ENCODE measurements at places on chromosomes 5 and 9. TPM values are rescaled to one million over a fixed set of nuclear protein-coding genes. Genes with fewer than 3 reads are reported as not detected.

GRCh38 chr5:170336065-170336464 lies 38.5 kb upstream of the LCP2 start:
- DNase-seq: no peak

DNA sequence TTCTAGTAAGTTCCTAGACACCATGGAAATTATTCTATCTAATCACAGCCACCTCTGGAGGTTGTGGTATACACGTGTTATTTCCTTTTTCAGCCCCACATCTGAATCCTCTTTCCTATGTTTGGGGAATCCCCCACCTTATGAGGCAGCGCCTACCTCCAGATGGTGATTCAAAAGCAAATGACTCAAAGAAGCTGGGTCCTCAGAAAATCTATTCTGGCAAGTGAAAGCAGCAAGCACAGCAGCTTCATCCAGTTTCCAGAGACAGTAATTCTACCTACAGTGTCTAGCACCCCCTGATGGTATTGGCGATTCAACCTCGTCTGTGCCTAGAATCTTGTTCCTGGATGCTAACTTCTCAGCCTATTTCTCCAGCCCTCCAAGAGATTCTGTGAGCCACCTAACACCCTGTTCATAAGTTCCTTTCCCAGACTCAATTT lies 43.0 kb downstream of the STRBP start:
- no peak for DNase-seq

GRCh38 chr5:119217183-119217582 lies 138.6 kb upstream of the TNFAIP8 start:
- no peak for DNase-seq

Gene PCDHGA7
- 5.2 TPM for total RNA-seq

DNA sequence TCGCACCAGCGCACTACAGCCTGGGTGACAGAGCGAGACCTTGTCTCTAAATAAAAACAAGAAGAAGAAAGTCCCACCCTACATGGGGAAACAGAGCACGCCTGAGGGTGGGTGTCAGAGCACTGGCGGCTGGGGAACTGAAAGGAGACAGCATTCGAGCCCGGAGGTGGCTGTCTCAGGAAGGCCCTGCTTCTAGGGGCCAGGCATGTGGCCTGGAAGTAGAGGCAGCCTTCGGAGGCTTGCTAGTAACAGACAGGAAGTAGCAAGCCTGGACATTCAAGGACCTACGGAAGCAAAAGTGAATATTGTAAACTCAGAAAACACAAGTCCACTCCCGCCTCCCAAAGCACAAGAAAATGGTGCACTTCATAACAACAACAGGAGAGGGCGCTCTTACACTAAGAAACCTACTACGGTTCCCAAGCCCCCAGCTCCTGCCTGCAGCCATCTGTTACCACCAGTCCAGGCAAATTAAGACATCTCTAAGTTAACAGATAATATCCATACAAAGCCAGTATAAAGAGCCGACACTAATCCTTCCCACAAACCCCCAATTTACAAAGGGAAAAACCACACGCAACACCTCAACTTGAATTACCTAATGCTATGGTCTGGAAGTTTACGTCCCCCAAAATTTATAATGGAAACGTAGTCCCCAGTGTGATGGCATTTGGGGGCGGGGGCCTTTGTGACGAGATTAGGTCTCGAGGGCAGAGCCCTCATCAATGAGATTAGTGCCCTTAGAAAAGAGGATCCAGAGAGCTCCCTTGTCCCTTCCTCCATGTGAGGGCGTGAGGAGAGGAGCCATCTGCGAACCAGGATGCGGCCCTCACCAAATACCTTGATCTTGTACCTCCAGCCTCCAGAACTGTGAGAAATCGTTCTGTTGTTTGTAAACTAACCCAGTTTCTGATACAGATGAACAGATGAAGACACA lies 7.7 kb downstream of the RASGEF1C start:
- no peak for DNase-seq
